ENCODE measurements at places on chromosomes 4 and X.
A peak's percentile ranks its signal among the peaks of the same experiment; 100 is the strongest.

GRCh38 chr4:93649828-93650227 is 178.7 kb upstream of the ATOH1 start:
- DNase-seq: no peak

- peak; percentile 90 for DNase-seq
Measured at GRCh38 chr4:10106421-10107039, 10.1 kb downstream of the WDR1 start.

GRCh38 chr4:142408003-142408441 is 438.1 kb downstream of the INPP4B start:
- no peak for DNase-seq

- no peak for DNase-seq
Measured at GRCh38 chrX:9880237-9880636, 86.9 kb upstream of the CLDN34 start.

DNA sequence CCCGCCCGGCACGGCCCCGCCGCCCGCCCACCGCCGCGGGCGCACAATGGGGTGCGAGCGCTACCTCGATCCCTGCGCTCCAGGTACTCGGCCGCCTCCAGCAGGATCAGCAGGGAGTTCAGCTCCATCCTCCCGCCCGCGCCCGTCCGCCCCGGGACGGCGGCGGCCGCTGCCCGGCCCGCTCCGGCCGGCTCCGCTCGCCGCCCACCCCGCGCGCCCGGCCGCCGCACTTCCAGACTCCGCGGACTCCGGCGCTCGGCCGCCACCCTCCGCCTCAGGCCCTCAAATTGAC is at the start of gene MXD4:
MXD4 (minus strand) TSS at position 257 of the 292 bp plus-strand sequence; CDS start at position 128, 129 bp downstream.
- DNase-seq: no peak

- DNase-seq: peak; percentile 36
Measured at GRCh38 chrX:104432321-104432720, 133.7 kb upstream of the IL1RAPL2 start.

GRCh38 chr4:125323654-125324053 is 8.9 kb downstream of the FAT4 start:
- no peak for DNase-seq

DNA sequence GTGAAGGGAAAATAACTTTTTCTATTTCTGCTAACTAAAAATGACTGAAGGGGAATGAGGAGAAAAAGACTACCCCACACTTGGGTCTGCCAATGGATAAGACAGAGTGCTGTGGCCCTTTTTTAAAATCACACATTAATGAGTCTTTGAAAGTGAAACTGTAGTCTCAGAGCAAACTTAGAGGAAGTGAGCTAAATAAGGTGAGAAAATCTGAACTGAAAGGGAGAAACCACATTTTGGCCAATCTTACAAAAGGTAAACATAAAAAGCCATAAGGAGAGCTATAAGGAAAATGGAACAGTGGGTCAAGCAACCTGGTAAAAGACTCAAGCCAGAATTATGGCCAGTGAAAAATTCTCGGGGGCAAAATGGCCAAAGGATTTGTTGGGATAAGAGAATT is 755.1 kb upstream of the IGFBP7 start:
- no peak for DNase-seq

- DNase-seq: no peak
Measured at GRCh38 chr4:59002148-59002547, 1892.0 kb upstream of the IGFBP7 start.

GRCh38 chrX:111520506-111520905 is 9.1 kb downstream of the SERTM2 start:
- no peak for DNase-seq

- DNase-seq: no peak
Measured at GRCh38 chrX:105999294-105999693, 39.2 kb downstream of the SERPINA7 start.

GRCh38 chr4:130985371-130985770 is 1889.4 kb downstream of the C4orf33 start:
- DNase-seq: no peak

GRCh38 chr4:52265781-52266525 is 214.8 kb downstream of the SPATA18 start:
- DNase-seq: no peak

DNA sequence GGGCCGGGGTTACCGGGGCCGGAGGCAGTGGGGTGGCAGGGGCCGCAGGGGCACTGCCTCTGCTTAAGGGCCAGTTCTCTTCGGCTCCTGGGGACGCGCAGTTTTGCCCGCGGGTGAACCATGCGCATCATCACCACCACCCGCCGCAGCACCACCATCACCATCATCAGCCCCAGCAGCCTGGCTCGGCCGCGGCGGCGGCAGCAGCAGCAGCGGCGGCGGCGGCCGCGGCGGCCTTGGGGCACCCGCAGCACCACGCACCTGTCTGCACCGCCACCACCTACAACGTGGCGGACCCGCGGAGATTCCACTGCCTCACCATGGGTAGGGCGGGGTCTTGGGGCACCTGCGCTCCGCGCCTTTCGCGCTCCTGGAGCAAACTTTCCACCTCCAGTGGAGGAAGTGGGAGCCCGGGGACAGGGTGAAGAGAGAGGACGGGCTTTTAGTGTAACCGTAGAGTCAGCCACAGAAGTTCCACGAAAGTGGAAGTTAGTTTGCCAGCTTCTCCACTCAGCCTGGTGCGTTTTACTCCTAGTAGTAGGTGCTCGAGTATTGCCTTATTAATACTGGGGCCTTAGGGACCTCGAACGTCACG is 729 bp downstream of the GSX2 start:
- DNase-seq: peak; percentile 61

- no peak for DNase-seq
Measured at GRCh38 chrX:44843318-44843702, 511 bp upstream of the DUSP21 start.

- DNase-seq: no peak
Measured at GRCh38 chrX:125475482-125475881, 155.8 kb downstream of the TEX13C start.

DNA sequence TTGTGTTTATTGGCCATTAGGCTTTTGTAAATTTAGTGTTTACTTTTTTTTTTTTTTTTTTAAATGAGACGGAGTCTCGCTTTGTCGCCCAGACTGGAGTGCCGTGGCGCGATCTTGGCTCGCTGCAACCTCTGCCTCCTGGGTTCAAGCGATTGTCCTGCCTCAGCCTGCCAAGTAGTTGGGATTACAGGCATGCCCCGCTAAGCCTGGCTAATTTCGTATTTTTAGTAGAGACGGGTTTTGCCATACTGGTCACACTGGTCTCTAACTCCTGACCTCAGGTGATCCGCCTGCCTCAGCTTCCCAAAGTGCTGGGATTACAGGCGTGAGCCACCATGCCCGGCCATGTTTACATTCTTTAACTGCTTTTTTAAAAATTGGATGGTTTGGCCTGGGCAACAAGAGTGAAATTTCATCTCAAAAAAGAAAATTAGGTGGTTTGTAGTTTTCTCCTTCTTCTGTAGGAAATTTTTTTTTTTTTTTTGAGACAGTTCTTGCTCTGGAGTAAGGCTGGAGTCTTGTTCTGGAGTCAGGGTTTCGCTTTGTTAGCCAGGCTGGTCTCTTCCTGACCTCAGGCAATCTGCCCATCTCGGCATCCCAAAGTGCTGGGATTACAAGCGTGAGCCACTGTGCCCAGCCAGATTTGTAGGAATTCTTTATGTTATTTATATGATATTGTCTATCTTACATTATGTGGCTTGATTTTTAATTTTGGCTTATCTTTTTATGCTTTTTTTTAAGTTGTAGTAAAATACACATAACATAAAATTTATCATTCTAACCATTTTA is 15.1 kb downstream of the UBE2K start:
- no peak for DNase-seq

DNA sequence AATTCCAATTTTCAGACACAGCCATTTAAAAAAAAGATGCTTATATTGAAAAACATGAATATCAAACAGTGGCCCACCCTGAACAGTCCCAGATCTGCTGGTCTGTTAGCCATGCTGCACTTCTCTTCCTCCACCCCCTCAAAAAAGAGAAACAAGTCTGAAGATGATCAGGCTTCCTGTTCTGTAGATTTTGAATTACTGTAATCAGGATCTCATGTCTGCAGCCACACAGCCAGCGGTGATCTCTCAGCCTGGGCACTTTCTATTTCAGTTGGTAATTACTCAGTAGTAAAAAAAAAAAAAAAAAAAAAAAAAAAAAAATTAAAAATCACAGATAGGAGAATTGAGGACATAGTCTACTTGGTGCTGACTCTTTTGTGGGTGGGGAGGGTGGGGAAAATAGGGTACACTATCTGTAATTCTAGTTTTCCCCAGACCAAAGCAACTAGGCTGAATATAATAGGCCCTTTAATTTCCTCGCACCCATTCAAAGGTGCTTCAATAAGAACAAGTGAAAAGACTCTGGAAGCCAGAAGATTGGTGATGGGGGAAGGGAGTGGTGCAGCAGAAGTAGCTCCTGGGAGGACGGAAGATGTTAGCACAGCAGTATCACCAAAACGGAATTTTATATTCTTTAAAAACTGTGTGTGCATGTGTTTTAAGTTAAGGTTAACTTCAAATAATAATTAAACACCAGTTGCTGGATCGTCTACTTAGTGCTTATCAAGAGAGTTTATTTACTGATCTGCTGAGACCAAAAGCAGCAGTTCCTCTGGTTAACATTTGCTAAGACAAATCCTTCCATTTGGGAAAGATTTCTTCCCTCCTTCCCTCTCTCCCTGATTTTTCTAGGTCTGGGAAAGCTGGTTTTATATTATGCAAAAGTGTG is 47.0 kb downstream of the SPRY1 start:
- DNase-seq: peak; percentile 40

- DNase-seq: no peak
Measured at GRCh38 chrX:40057405-40057804, 40.4 kb downstream of the BCOR start.

DNA sequence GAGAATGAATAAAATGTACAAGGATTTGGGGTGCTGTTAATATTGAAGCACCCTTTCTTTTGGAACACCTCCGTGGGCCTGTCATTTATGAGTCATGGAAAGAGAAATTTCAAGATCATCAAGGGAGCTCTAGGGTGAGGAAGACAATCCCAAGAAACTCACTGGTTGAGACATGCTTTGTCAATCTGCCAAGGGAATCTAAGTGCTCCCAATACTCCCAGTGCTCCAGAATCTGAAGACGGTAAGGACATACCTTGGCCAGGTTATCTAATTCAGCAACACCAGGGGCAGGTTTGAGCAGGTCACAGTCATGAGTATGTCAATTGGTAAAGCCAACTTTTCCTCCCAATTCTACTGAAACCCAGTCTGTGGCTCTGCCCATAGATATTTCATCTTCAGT is 556.4 kb upstream of the CPEB2 start:
- no peak for DNase-seq

GRCh38 chrX:24113181-24113580 is 36.3 kb upstream of the ZFX start:
- no peak for DNase-seq

GRCh38 chr4:78667325-78667724 is 108.8 kb upstream of the BMP2K start:
- DNase-seq: no peak

DNA sequence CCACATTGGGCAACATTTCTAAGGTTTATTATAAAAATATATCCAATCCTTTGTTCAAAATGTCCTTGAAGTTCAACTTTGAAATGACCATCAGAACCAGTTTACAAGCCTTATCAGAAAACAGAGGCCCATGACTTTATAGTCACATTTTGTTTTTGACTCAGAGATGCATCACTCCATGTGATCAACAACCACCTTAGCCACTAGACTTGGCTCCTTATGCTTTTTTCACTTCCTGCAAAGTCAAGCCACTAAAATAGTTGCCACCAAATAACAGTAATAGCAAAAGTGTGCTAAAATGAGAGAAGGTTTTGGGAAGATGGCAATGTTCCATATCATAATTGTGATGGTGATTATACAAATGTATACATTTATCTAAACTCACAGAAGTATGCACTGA is 181.7 kb downstream of the MAML3 start:
- DNase-seq: no peak

- no peak for DNase-seq
Measured at GRCh38 chrX:116292183-116292582, 121.6 kb downstream of the AGTR2 start.

DNA sequence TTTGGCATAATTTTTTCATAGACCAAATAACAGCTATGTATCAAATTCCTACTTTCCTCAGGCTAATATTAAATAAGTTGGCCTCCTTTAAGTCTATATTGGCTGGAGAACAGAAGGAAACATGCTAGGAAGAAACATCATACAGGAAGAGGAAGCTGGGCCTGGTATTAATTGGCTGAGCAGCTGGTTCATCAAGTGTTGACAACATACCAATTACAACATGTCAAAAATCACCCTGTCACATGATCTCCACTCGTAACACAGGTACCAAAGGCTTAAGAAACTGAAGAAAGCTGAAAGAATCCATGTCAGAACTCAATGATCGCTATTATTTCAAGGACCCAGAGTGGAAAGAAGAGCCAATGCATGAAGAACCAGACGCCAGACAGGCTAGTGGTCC is 10.5 kb downstream of the WDFY3 start:
- no peak for DNase-seq

- DNase-seq: peak; percentile 96
Measured at GRCh38 chrX:53422086-53422860, at the start of gene SMC1A. Gene SMC1A, minus strand, starts transcription at chrX:53422654. Its CDS starts 54 bp downstream, at chrX:53422600.

- DNase-seq: no peak
Measured at GRCh38 chrX:103818842-103819619, 13.0 kb downstream of the RAB9B start.

DNA sequence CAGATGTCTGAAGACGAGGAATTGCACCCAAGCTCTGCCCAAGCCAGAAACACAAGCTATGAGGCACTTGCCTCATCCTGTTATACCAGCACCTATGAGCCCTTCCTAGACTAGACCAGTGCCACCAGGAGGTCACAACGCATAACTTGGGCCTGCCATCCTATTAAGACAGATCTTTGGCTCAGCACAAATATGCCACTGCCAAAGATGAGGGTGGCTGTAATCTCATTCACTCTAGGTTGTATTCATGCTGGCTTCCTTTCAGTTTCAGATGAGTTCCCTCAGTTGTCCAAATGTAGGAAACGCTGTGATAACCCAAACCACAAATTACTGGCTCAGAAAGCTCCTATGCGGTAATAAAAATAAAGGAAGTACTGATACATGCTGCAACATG is 76.5 kb upstream of the CITED1 start:
- peak; percentile 76 for DNase-seq

DNA sequence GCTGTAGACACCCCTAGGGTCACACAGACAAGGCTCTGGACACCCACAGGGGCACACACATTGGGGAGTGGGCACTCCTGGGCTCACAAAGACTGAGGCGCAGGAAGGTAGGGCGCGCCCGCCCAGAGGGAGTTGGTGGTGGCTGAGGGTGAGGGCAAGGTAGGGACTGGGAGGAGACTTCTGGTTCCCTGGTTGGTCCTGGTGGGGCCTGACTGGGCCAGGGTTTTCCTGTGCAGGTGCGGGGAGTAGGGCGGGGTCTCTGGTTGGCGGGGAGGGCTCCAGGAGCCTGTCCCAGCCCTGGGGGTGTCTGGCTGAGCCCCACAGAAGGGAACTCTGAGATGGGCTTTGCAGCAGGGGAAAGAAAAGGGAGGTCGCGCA is 6.7 kb upstream of the WAS start:
- DNase-seq: no peak

- no peak for DNase-seq
Measured at GRCh38 chrX:49876750-49877149, 2.5 kb upstream of the USP27X start.

DNA sequence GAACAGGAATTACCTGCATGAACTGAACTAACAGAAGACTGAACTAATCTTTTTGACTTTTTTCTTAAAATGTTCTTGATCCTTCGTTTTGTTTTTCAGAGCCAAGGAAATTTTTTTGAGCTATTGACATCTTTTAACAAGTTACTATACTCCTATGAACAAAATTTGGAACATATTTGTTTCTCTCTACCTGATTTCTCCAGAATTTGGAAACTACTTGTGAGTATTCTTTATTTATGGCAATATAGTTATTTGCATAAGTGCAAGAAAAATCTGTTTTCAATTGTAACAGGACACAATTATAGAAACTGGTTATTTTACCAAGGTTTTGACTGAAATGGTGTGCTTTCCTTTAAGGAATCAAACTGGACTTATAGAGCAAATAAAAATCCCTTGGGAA is 89.5 kb upstream of the HPGD start:
- no peak for DNase-seq
